Foreskin fibroblast (primary cell): ENCODE measurements at places on chromosomes 7 and 10.

DNA sequence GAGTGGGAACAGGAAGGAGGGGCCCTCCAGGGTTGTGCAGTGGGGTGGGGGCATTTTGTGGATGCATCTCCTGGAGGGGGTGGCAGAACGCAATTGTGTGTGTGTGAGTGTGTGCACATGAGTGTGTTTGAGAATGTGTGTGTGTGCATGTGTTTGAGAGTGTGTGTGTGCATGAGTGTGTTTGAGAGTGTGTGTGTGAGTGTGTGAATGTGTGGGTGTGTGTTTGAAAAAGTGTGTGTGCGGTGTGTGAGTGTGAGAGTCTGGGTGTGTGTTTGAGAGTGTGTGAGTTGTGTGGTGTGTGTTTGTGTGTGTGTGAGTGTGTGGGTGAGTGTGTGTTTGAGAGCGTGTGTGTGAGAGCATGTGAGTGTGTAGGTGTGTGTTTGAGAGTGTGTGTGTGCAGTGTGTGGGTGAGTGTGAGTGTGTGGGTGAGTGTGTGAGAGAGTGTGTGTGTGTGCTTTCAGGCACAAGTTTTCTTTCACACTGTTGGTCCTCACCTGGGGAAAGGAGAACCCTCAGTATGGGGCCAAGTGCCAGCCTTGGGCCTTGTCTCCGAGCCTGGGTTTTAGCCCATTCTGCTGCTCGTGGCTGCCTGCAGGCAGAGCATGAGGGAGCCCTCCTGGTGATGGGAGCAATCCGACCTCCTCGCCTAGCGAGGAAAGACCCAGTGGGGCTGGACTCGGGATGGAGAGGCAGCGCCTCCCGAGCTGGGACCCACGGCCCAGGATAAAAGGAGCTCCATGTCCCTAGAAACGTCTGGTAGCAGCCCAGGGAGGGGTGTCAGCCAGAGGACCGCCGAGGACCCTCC, 35.6 kb downstream of the CDH23 start:
- DNase-seq, result no peak

GRCh38 chr10:6579904-6580278, at the start of gene PRKCQ:
PRKCQ (minus strand) TSS chr10:6580276; CDS start chr10:6515135, 65,141 bp downstream.
- DNase-seq, result peak; percentile 65

DNA sequence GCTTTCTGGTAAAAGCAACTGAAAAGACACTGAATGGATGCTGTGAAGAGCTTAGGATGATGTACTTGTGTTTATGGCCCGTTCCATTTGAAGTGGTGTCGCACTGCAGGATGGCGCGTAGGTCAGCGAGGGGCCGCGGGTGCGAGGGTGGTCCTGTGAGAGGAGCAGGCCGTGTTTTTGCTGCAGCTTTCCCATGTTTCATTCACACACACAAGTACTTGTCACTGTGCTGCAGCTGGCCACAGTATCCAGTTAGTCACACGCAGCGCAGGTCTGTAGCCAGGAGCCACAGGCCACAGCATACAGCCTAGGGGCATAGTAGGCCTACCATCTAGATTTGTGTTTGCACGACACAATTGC, 23.2 kb downstream of the WIPI2 start:
- no peak for DNase-seq

DNA sequence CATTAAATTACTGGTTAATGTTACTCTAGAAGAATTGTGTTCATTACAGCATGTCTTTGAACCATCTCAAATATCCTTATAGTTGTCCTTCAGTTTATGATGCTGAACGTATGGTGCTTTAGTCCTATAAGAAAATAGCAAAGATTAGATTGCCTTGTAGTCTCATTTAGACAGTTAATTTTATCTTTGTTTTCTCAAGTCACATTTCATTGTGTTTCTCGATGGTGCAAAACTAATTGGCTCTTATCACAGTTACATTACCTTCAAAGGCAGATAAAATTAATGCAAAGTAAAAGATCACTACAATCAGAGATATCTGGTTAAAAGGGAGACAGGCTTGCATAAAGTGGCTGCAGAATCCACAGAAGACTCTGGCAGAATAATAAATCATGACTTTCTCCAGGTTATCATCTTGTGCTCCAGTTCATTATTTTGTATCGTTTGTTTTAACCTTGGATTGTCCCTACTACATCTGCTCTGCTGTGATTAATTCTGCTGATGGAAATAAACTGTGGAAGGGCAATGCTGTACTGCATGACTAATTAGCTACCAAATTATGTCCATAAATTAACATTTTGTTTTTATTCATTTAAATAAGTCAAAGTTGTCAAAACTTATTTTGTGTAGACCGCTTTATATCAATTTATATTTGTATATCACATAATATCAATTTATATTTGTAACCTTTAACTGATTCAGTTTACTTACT, 24.2 kb downstream of the PRPS1L1 start:
- DNase-seq, result no peak

DNA sequence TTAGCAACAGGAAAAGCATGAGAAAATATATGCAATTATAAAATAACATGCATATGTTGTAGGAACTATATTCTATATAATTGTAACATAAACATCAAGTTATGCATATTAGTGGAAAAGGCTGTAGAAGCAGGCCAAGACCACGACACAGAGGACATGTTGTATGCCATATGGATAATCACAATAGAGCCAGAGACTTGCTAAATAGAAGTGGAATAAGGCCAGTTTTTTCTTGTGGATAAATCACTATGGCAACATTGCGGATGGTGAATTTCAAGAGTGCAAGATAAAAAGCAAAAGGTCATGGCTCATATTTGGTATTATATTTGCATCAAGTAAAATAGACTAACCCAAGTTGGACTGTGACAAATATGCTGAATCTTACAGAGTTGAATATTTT, 93.0 kb downstream of the PCDH15 start:
- DNase-seq, result no peak

GRCh38 chr7:37915438-37915837, 1.2 kb downstream of the SFRP4 start:
- DNase-seq, result no peak

GRCh38 chr7:154844499-154844898, 158.4 kb downstream of the PAXIP1 start:
- DNase-seq, result no peak

GRCh38 chr7:100127866-100128636, 1.3 kb downstream of the MBLAC1 start:
- peak; percentile 37 for DNase-seq

- no peak for DNase-seq
These were observed 186.9 kb downstream of the PRKCQ start for GRCh38 chr10:6393168-6393567.
